Spinal cord (tissue), 10 donors: ENCODE measurements at places on chromosomes 11 and 22. TPM values are rescaled to one million over a fixed set of nuclear protein-coding genes. Genes with fewer than 3 reads are reported as not detected.
A peak's percentile ranks its signal among the peaks of the same experiment; 100 is the strongest.

DNA sequence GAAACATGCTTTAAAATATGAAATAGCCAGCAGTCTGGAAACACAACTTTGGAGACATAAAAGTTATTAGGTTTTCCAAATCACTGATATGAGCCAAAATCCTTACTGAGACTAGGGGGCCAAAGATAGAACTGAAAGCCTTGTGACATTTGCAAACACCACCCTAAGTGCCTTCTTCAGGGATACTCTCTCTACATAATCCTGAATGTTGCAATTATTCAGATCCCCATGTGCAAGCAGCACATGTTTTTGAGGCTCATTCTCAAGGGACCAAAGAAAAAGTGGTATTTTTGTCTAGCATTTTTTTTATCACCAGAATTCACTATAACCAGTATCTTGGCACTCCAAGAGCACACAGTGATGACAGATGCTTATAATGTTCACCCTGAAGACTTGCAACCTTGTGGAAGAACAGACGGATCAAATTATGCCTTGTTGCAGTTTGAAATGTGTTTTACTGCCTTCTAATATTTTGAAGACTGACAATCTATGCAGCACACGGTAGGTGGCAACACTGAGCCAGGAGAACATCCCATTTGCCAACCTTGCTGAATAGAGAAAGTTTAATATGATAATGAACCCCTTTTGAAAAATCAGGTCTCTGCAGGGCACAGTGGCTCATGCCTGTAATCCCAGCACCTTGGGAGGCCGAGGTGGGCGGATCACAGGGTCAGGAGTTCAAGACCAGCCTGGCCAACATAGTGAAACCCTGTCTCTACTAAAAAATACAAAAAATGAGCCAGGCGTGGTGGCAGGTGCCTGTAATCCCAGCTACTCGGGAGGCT, 78.5 kb downstream of the PLEKHA7 start:
- no peak for DNase-seq

The OR4A16 gene
- polyA plus RNA-seq = not detected

The SCGB1A1 gene
- polyA plus RNA-seq = not detected

DNA sequence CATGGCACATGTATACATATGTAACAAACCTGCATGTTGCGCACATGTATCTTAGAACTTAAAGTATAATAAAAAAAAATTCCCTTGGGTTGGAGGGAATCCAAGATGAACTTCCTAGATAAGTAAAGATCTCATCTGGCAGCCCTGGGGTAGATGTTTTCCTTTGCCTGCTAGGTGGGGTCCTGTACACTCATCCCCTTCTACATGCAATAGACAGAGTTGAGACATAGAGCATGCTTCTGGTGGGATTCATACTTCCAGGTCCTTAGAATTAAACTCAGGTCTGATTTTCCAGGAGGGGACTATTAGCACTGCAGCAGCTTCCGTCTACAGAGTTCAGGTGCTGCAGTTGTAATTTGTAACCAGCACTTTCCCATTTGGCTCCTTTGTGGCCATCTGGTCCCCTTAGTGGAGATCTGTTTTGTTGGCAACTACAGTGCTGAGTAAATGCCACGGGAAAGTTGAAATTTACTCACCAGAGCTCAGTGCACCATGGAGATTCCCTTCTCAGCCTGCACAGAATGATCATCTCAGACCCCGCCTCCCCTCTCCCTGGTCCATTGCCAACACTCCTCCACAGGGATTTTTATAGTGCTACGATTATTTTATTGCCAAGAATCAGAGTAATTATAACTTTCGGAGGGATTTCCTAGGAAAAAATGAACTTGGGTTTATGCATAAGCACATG, 220.1 kb upstream of the E2F8 start:
- DNase-seq = peak; percentile 91

DNA sequence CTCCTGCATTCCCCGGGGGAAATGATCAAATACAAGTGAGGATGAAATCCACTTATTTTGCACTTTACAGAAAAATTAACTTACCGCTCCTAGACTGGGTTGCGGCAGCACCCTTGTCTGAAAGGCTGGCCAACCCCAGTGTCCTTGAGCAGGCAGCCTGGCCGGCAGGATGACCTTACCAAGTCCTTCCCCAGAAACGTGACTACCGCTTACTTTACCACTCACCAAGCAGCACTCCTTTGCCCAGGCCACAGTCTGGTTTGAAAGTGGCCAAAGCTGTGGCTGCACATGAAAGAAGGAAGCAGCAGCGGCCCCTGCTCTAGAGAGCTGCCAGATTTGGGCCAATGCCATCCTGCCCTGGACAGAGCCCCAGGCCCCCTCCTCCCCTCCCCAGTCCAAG, 20.3 kb downstream of the MYH9 start:
- no peak for DNase-seq

The RHBDD3 gene
- 49.2 TPM for polyA plus RNA-seq

- DNase-seq = no peak
These were observed 18.5 kb downstream of the RBFOX2 start for GRCh38 chr22:36010090-36010489.

DNA sequence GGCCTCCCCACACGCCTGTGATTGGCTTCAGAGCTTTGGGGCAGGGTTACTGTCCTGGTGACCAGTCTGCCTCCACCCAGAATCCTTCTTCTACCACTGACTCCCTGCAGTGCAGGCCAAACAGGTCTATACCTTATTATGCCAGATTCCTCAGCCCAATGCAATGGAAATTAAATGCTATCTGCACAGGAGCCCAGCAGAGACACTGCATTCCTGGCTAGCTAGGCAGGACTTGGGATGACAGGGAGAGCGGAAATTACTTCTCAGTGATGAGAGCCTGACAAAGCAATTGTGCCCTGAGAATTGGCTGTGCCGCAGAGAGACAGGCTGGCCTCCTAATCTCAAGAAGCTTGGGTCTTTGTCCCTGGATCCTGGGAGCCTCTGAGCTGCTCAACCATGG, 143.8 kb upstream of the NCAM1 start:
- no peak for DNase-seq

- DNase-seq = no peak
These were observed 551.9 kb upstream of the LUZP2 start for GRCh38 chr11:23944923-23945322.

The TMPRSS6 gene
- polyA plus RNA-seq = 0.24 TPM

The DENND5A gene
- 186 TPM for polyA plus RNA-seq

DNA sequence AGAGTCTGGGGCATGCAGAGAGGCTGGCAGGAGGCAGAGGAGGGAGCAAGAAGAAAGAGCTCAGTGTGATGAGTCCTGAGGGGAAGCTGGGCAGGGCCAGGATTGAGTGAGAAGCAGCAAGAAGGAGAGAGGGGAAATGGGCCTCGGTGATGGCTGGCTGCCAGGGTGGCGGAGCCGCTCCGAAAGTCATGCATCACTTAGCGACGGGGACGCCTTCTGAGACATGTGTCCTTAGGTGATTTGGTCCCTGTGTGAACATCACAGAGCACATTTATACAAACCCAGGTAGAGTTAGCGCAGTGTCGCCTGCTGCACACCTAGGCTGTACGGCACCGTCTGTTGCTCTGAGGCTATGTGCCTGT, 15.1 kb downstream of the TBC1D22A start:
- DNase-seq = no peak

The CDHR5 gene
- 0.71 TPM for polyA plus RNA-seq

GRCh38 chr11:66857927-66858185, 992 bp downstream of the LRFN4 start:
- DNase-seq = no peak

DNA sequence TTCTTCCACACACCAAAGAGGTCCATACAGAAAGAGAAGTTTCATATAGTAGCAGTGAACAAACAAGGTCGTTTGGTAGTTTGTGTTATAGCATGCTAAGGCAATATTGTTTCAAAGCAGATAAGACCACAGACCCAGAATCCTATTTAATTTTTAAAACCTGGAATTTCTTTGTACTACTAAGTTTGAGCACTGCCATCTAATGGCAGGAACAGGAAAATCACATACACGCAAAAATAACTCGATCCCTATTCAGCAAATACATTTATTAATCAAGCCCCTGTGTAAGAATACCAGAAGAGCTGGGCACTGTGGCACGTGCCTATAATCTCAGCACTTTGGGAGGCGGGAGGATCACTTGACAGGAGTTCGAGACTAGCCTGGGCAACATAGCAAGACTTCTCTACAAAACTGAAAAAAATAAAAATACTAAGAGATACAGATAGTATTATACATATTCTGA, 2.9 kb upstream of the BTBD10 start:
- peak; percentile 3 for DNase-seq

- no peak for DNase-seq
These were observed 25.1 kb downstream of the NPAT start for GRCh38 chr11:108197351-108197750.

The ESAM gene
- polyA plus RNA-seq = 43.1 TPM

DNA sequence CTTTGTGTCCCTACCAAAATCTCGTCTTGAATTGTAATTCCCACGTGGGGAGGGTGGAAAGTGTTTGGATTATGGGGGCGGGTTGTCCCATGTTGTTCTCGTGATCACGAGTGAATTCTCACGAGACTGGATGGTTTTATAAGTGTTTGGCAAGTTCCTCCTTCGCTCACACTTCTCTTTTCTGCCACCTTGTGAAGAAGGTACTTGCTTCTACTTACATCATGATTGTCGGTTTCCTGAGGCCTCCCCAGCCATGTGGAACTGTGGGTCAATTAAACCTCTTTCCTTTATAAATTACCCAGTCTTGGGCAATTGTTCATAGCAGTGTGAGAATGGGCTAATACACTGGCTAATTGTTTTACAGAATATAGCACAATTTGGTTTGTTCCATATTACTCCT, 326.3 kb downstream of the GRM5 start:
- DNase-seq = no peak

- peak; percentile 41 for DNase-seq
These were observed 239.2 kb upstream of the TBCEL start for GRCh38 chr11:120784566-120785251.
